ENCODE measurements at places on chromosomes 12 and 14.

GRCh38 chr12:88932457-88932856 is 352.2 kb upstream of the KITLG start:
- DNase-seq: no peak

DNA sequence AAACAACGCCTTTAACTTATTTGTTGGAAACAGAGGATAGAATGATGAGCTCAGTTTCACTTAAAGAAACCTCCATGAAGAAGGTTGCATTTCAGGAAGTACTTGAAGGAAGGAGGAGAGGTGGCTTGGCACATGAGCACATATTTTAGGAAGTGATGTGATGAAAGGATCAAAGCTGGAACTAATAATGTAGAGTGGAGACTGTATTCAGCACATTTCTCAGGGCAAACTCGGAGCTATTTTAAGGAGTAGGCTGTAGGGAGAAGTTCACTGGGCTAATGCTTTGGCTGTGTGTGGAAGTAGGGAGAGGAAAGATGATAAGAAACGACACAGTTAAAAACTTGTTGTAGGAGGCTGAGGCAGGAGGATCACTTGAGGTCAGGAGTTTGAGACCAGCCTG is 272.8 kb downstream of the AKAP6 start:
- no peak for DNase-seq

DNA sequence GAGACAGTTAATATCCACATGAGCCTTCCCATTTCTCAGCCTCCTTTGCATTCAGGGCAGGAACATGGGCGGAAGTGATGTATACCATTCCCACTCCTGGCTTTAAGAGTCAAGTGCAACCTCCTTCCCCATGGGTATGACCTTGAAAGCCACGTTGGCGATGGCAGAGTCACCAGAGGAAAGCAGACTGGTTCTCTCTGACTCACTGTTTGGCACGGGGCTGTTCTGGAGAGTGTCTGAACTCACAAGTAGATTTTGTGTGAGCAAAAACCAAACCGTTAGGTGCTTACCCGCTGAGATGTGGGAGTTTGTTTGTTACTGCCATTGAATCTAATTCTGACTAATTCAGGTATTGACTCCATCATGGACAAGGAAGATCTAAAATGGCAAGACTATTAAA is 36.7 kb upstream of the PZP start:
- DNase-seq: no peak

DNA sequence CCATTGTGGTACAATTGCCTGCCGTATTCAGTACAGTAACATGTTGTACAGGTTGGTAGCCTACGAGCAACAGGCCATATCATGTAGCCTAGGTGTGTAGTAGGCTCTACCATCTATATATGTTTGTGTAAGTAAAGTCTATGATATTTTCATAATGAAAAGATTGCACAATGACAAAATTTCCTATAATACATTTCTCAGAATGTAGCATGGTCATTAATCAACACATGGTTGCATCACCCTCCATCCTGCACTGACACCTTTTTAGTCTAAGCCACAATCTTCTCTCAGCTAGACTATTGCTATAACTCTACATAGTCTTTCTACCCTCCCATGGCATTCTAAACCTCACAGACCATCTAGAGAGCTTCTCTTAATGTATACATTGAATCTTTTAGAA is 158.5 kb upstream of the HMGA2 start:
- DNase-seq: no peak

DNA sequence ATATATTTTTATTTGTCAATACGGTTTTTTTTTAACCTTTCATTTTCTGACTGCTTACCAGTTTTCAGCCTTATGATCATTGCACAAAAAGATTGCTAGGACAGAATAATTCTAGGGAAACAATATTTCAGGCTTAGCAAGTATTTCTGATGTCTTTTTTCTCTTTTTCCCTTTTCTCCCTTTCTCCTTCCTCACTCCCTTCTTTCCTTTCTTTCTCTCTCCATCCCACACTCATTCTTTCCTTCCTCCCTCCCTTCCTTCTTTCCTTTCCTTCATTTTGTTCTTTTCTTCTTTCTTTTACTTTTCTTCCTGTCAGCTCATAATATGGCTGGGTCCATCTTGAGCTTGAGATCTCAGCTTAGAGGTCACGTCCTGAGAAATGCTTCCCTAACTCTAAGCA is 601.4 kb upstream of the NOVA1 start:
- DNase-seq: no peak

DNA sequence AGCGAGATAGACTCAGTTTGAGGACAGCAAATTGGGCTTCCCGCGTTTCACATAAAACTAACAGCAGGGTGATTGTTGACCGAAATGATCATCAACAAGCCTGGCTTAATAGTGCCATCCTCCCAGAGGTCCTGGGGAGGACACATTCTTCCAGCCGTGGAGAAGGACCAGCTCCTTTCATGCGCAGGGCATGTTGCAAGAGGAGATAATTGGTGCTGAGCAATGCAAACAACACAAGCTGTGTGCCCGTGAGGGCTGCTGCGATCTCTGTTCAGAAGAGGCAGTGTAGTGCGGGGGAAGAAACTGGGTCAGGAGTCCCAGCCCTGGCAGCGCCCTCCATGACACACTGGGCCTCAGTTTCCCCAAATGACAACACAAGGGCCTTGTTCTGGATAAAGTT is 54.3 kb downstream of the CCDC85C start:
- DNase-seq: no peak

DNA sequence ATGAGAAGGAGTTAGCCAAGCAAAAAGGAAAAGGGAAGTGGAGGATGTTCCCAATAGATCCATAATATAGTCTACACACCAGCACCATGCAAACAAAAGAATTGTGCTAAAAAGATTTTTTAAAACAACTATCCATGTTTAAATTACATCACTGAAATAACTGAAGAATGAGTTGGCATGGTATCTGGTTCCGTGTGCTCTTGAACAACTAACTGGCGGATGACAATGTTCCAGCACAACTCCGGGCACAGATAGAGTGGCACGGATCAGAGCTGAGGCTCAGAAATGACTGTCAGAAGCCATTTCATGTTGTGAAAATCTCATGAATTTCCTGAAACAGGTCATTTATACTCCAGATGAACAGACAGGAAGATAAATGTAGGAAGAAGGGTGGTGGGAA is 153.1 kb downstream of the HMGA2 start:
- no peak for DNase-seq
